ENCODE measurements at places on chromosomes 2 and 18. TPM values are rescaled to one million over a fixed set of nuclear protein-coding genes. Genes with fewer than 3 reads are reported as not detected.
A peak's percentile ranks its signal among the peaks of the same experiment; 100 is the strongest.

The IL1RL1 gene
- total RNA-seq: not detected

The REG1B gene
- not detected for total RNA-seq

The KCNG2 gene
- total RNA-seq: not detected

The CCDC141 gene
- not detected for total RNA-seq

The MOB4 gene
- 15.3 TPM for total RNA-seq

The DSEL gene
- 0.47 TPM for total RNA-seq

The ZNF396 gene
- total RNA-seq: not detected

The DNAJC5G gene
- not detected for total RNA-seq

The ZNF512 gene
- total RNA-seq: 14.4 TPM

The TMEFF2 gene
- not detected for total RNA-seq

The KCNF1 gene
- 0.66 TPM for total RNA-seq

The HOXD8 gene
- total RNA-seq: not detected

The SP140 gene
- total RNA-seq: not detected

The GREB1L gene
- not detected for total RNA-seq

The CNGA3 gene
- not detected for total RNA-seq

The DES gene
- 0.63 TPM for total RNA-seq

The CDCA7 gene
- 55.4 TPM for total RNA-seq

- DNase-seq: no peak
Observed at GRCh38 chr2:64394153-64394552, 59.8 kb upstream of the LGALSL start.

- no peak for DNase-seq
Observed at GRCh38 chr2:112947374-112947773, 30.4 kb upstream of the IL36G start.

DNA sequence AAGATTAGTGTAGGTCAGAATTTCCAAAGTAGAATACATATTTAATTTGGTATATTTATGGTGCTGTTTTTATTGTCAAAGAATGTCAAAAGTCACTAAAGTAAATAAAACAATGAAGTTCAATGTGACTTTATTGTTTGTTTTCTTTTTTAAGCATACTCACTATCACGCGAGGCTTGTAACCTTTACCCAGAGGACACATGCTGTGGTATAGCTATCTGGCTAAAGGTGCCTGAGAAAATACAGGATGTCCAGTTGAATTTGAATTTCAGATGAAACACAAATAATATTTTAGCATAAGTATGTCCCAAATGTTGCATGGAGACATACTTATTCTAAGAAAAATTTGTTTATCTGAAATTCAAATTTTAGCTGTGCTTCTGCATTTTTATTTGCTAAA lies 103.3 kb upstream of the KLF7 start:
- no peak for DNase-seq

GRCh38 chr2:68653034-68653433 lies 9.7 kb downstream of the PROKR1 start:
- DNase-seq: no peak

- no peak for DNase-seq
Observed at GRCh38 chr18:62828852-62829251, 113.5 kb downstream of the PHLPP1 start.

DNA sequence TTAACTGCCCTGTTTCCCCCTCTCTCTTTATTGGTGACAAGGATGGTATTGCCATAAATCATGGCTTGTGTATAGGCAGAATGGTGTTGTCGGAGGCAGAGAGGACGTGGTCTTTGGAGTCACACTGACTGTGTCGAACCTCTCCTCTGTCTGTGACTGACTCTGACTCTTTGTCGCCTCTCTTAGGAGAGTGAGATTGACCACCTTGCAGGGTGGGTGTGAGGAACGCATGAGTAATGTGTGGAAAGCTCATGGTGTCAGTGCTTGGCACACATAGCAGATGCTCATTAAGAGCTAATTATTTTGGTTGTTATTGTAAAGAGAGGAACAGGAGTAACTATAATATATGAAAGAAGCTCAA lies 145.6 kb downstream of the TTC27 start:
- DNase-seq: no peak

GRCh38 chr2:68637047-68637446 lies 6.3 kb upstream of the PROKR1 start:
- DNase-seq: no peak

GRCh38 chr2:5036256-5036655 lies 655.9 kb upstream of the SOX11 start:
- no peak for DNase-seq

DNA sequence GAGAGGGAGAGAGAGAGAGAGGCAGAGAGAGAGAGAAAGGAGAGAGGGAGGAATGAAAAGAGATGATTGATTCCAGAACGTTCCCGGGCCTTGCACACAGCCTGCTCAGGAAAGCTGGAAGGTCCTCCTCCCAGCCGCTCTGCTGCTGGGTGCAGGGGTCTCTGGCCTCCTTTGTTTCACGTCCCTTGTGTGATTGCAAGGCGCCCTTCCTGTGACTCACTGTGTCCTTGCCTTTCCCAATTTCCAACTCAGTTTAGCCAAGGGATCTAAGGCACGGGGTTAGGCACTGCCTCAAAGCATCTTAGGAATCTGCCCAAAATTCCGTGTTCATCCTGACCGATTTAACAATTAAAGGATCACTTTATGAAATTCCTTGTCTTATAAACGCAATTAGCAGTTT lies 221.2 kb downstream of the KLHL29 start:
- DNase-seq: no peak

DNA sequence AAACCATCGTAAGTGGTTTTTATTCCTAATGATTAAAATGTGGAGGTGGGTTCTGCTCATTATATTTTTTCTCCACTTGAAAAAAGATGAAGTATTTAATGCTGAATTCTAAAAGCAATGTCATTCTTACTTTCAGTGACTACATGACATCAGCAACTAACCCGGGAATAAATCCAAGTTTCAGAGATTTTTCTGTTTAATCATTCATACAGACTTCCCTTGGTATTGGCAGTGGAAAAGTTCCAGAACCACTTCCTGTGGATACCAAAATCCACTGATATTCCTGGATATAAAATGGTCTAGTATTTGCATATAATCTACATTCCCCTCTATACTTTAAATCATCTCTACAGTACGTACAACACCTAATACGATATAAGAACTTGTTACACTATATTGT lies 128.6 kb downstream of the ZNF532 start:
- no peak for DNase-seq

- no peak for DNase-seq
Observed at GRCh38 chr2:66565291-66565690, 130.4 kb downstream of the MEIS1 start.

DNA sequence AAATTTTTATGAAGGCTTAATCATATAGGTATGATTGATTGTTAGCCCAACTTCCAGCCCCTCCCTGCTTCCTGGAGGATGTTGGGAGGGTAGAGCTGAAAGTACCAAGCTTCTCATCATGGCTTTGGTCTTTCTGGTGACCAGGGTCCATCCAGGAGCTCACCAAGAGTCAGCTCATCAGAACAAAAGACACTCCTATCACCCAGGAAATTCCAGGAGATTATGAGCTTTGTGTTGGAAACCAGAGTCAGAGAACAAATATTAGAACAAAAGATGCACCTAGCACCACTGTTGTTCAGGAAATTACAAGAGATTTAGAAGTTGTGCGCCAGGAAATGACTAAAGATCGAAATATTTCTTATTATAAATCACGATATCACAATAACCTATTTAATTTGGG lies 119.9 kb upstream of the THUMPD2 start:
- no peak for DNase-seq

DNA sequence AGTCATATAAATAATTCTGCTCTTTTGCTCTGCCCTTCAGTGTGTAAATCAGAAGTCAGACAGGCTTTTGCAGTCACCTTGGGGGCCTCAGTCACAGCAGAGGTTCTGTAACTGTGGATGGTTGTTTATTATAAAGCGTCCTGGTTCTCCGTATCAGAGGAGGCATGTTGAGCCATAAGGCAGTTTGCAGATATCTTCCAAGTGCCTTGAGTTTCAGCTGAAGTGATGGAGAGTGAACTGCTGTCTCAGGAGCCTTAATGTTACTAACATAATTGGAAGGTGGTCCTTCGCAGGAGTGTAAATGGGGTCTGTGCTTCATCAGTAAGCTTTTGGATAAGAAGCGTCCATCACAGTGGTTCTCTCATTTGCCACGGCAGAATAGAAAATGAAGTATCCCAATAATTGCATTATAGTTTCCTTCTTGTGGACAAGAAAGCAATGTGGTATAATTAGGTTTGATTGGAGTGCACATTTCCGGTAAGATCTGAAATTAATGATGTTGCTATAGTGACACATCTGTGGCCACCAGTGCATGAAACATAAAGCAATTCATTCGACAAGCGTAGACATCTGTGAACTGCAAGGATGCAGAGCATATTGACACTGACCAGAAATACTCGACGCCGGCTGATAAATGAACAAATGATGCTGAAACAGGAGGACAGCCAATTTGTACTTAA lies 112.5 kb upstream of the NFATC1 start:
- DNase-seq: no peak

DNA sequence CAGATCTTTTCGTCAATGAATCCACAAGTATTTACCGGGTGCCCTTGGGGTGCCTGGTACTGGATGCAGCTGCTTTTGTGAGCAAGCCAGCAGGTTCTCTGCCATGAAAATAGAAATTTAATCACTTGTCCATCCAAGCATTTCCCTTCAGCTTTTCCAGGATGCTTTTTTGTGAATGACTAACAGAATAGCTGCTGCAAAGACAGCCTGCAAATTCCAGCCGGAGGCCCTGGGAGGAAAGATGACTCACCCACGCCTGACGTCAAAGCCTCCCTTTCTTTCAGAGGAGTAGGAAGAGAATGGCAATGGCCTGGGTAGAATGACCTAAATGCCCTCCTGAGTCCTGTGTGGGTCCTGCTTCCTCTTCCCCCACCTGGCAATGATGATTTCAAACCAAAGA lies 111.9 kb downstream of the AP1S3 start:
- DNase-seq: peak; percentile 79

- peak; percentile 63 for DNase-seq
Observed at GRCh38 chr2:18855027-18855426, 265.7 kb upstream of the NT5C1B start.

GRCh38 chr2:86596118-86596517 lies 27.5 kb downstream of the RNF103 start:
- DNase-seq: no peak

- DNase-seq: no peak
Observed at GRCh38 chr2:30346471-30347169, 100.4 kb upstream of the LCLAT1 start.

GRCh38 chr2:233156001-233156400 lies 95.5 kb upstream of the ATG16L1 start:
- no peak for DNase-seq

DNA sequence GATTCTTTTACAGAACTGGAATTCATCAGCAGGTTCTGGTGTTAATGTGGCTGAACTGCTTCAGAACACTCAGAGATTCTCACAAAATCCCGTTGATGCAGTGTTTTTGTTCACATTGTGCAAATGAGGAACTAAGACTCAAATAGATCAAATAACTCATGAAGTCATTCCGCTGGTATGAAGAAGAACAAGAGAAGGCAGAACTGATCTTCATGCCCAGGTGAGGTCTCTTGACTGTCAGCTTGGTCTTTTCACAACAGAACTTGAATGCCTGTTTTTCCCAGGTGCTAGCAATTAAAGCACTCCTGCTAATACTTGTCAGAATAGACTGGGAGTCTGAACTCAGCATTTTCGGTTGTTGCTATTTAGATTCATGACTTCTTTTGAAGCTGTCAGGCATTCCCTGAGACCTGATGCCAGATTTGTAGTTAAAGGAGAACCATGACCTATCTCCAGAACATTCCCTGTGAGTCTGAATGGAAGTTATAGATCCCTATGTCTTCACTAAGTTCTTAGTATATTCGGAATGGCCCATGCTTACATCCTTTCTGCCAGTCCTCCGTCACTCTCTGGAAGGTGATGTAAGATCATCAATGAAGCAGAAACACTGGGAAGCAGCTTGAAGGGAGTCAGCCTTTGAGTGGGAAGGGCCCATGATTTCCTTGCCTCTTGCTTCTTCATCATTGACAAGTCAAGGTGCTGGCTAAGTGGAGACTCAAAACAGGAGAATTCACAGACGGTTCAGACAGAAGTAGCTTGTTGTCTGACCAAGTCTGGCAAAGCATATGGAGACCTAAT lies 155.7 kb downstream of the MTCL1 start:
- no peak for DNase-seq

DNA sequence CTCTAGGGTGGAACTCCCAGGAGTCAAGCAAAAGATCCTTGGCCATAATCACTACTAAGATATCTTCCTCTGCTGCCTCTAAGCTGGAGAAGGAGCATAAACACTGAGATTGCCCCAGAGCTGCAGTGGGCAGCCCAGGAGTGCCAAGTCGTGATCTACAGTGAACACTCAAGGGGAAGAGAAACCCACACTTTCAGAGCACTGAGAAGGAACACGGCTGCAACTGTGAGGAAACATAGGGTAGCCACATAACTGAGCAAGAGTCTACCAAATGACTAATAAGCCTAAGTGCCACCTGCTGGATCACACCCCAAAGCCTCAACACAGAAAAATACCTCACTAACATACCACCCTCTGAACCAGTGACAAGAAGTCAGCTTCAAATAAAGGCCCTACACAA lies 79.6 kb upstream of the RAB12 start:
- no peak for DNase-seq

GRCh38 chr2:88950010-88950409 lies 258.5 kb downstream of the RPIA start:
- DNase-seq: peak; percentile 37

GRCh38 chr2:3681625-3682024 lies 21.8 kb upstream of the DCDC2C start:
- DNase-seq: no peak

DNA sequence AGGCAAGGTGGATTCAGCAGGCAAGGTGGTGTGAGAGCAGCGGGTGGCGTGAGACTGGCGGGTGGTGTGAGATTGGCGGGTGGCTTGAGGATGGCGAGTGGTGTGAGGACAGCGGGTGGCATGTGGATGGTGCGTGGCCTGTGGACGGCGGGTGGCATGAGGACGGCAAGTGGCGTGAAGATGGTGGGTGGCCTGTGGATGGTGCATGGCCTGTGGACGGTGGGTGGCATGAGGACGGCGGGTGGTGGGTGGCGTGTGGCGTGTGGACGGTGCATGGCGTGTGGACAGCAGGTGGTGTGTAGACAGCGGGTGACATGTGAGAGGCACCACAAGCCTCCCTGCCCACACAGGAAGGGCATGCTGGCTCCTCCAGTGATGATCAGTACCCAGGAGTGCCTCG lies 186.9 kb upstream of the SALL3 start:
- no peak for DNase-seq

DNA sequence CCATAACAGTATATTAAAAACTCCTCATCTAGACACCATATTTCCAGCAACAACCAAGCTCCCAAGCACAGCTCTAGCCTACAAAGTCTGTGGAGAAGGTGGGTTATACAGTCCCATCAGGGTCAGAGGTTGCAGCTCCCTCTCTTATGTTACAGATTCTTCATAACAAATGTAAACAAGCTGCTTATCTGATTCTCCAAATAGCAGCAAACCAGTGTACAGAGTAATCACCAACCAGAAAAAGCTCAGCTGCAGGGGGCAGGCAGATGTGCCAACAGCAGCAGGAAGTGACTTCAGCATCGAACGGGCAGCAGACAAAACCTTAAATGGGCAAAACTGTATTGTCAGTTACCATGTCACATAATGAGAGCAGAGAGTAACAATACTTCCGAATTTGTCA lies 52.9 kb upstream of the NABP1 start:
- DNase-seq: no peak

Data from HT-29 (cell line).